Stimulated activated CD4-positive, alpha-beta T cell treated with anti-CD3 and anti-CD28 coated beads, Interleukin-12 subunit alpha, Interleukin-12 subunit beta, amount 100 ng/mL, for 48 hours (primary cell): ENCODE measurements at places on chromosomes 11 and 22.

DNA sequence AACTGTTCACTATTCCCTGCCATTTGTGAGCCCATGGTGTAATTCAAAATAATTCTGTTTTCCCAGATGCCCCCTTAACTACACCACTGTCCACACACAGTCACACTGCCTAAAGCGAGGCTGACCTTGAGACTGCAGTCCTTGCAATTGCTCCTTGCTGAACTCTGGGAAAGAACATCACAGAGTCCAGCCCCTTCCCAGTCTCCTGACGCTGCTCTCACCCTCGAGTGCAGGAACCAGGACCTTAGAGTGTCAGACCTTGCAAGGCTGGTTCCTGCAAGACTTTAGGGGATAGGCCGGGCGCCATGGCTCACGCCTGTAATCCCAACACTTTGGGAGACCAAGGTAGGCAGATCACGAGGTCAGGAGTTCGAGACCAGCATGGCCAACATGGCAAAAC lies 33.6 kb downstream of the AHNAK start:
- DNase-seq = no peak

DNA sequence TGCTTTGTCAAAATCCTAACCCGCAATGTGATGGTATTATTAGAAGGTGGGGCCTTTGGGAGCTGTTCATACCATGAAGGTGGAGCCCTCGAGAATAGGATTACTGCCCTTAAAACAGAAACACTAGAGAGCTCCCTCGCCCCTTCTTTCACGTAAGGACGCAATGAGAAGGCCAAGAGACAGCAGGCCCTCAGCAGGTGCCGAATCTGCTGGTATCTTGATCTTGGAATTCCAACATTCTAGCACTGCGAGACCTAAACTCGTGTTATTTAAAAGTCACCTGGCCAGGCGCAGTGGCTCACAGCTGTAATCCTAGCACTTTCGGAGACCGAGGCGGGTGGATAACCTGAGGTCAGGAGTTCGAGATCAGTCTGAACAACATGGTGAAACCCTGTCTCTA lies 33.1 kb downstream of the LARGE1 start:
- DNase-seq = no peak

- DNase-seq = no peak
Measured at GRCh38 chr11:61688365-61689163, 8.4 kb downstream of the DAGLA start.

DNA sequence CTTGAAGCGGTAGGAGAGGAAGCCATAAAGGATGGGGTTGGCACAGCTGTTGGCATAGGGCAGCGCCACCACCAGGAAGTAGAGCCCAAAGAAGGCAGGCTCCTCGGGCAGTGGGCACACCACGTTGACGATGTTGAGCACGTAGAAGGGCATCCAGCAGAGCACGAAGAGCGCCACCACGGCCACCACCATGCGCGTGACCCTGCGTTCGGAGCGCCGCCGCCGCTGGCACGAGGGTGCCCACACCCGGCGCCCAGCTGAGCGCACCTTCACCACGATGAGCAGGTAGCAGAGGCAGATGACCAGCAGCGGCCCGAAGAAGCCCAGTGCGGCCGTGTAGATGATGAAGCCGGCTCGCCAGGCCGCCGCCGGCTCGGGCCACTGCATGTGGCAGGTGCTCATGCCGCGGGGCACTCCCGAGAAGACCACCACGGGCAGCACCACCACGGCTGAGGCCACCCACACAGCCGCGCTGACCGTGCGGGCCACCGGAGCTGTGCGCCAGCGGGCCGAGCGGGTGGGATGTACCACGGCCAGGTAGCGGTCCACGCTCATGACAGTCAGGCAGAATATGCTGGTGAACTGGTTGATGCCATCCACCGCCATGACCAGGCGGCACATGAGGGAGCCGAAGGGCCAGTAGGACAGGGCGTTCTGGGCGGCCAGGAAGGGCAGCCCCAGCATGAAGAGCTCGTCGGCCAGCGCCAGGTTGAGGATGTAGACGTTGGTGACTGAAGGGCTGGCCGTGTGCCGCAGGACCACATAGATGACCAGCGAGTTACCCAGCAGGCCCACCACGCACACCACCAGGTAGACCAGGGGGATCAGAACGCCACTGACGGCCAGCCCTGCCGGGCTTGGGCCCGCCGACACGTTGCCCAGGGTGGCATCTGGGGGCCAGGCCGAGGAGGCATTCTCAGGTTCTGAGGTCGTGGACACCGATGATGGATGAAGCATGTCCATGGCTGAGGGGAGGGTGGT lies 5.1 kb downstream of the SSTR3 start:
- DNase-seq = no peak
